ENCODE measurements at places on chromosomes 2 and 18.

GRCh38 chr2:71800106-71800809 is 346.9 kb downstream of the DYSF start:
- no peak for DNase-seq

DNA sequence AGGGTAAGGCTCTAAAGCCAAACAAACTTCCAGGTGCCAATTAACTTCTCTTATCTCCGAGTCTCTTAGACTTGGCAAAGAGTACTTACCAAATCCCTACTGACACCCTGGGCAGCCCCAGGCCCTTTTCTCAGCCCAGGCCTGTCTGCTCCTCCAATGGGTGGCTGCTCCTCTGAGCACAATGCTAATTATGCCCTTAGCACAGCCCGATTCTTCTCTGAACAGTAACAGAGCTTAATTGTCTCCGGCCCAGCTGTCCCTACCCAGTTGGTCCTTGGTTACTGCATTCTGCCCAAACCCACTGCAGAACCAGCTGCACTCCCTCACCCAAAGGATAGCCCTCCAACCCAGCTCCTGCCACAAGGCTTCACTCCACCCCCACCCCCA is 110.3 kb downstream of the SMAD7 start:
- DNase-seq: no peak

DNA sequence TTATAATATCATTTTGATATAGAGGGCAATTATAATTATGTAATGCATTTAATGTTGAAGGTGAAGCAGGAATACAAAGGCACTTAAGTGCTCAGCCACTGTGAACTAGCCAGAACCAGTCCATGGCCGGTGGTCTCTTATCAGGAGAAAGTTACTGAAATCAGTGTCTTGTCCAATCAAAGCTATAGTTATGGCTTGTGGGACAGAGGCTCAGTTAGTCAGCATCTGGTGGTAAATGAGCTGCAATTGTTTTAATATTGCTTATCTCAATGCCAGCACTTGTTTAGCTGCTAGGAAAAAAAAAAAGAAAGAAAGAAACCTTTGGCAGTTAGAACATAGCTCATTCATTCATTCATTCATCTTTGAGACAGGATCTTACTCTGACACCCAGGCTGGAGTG is 3.8 kb upstream of the ALS2 start:
- DNase-seq: no peak

DNA sequence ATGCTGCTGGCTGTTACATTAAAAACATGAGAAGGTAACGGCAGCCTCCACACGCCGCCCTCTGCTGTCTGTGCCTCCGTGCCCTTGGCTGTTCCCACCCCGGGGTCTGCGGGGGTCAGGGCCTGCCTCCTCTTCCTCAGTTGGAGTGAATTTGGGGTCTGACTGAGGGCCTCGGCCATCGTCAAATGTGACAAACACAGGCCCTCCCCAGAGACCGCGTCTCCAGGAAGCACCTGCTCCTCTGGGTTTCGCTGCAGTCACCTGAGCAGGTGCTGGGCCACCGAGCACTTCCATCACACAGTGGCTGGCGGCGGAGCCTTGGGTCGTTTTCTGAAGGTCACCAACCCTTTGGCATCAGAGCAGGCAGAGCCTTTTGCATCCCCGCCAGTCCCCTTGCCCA is 70.9 kb downstream of the NFATC1 start:
- DNase-seq: no peak

- DNase-seq: no peak
Measured at GRCh38 chr18:38322206-38322605, 756.6 kb upstream of the CELF4 start.

DNA sequence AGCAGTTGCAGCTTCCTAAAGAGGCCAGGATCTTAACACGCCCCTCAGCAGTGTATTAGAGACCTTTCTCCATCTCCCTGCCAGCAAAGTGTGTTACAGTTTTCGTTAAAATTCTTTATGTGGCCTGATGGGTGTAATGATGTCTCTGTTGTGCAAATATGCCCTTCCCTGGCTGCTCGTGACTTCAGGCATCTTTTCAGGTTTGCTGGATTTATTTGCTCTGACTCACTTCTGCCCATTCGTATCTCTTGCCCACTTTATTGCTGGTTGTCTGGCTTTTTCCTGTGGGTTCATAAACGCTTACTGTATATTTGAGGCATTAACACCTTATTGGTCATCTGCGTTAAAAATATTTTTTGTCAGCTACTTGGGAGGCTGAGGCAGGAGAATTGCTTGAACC is 134.5 kb downstream of the ASB1 start:
- no peak for DNase-seq

DNA sequence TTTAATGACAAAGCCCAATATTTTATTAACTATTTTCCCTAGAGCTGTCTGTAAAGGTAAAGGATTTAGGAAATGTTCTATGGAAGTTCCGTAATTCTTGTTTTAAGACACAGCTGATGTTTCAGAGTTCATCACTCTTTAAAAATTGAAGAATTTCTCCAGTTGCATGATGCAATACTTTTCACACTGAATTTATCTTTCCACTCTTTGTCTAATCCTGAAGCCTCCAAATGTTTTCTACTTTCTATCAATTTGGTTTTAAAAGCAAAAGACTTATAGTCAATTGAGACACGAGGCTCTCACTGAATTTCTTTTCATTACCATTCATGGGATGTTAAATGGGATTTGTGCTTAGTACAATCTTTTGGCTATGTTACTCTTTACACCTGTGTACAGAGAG is 223.2 kb downstream of the TDRD15 start:
- DNase-seq: no peak

GRCh38 chr2:46184794-46185583 is 112.2 kb upstream of the EPAS1 start:
- DNase-seq: no peak

- DNase-seq: no peak
Measured at GRCh38 chr2:88813612-88814011, 122.1 kb downstream of the RPIA start.

DNA sequence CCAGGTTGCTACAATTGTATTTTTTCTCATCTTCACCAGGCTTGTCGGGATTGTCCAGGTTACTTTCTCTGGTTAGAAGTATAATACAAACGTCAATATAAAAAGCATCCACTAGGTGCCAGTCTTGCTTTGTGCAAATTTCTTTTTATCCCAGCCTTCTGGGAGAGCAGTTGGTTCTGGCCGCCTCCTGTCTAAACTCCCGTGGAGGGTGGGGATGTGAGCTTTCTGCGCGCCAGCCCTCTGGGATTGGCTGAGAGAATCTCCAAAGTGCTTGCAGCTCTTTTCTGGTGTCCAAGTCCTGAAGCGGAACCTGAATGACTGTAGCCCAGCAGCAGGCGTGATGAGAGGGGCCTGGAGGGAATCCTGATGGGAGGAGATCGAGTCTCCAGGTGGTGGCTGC is 22.4 kb upstream of the TOGARAM2 start:
- peak; percentile 61 for DNase-seq

DNA sequence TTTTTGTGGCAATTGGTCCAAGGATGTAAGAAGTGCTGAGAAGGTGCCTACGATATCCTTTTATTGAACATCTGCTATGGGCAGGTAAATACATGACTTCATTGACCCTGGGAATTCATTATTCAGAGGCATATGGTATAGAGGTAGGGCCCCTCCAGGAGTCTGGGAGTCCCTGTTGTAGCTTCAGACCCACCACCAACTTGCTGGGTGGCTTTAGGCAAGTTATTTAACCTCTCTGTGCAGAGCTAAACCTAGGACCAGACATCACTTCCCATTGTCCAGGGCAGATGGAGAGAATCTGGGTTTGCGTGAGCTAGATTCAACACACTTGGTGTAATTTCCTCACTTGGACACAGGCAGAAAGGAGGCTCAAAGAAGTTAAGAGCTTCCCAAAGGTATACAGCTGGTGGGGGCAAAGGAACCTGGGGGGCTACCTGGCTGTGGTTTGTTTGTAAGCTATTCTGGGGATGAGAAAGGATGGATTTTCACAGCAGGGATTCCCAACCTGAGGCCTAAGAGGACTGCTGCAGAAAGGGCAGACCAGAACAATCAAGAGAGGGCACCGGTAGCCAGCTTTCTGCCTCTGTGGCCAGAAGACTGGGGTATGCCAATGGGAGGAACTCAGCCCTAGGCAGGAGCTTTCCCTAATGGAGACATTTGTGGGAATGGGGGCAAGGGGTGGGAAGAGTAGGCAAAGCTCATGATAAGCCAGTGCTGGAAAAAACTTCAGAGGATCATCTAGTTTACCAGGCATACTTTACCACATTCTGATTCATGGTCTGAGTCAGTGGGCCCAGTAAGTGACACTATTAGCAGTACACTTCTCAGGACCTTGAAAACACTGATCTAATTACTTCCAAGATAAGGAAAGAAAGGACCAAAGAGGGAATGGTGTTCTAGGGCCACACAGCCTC is 102.7 kb upstream of the SMAD2 start:
- DNase-seq: no peak

DNA sequence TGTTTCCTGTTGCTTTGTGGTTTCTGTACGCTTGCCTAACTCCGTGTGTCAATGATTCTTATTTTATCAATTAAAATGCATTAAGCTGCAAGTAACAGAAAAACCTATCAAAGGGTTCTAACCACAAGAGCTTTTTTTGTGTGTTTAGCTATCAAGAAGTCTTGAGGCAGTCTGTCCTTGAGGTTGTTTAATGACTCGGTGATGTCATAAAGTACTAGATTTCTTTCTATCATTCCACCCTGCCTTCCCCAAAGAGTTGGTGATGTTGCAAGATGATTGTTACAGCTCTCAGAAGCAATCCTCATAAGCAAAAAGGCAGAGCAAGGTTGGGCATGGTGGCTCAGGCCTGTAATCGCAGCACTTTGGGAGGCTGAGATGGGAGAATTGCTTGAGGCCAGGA is 51.9 kb upstream of the SPTBN1 start:
- no peak for DNase-seq

DNA sequence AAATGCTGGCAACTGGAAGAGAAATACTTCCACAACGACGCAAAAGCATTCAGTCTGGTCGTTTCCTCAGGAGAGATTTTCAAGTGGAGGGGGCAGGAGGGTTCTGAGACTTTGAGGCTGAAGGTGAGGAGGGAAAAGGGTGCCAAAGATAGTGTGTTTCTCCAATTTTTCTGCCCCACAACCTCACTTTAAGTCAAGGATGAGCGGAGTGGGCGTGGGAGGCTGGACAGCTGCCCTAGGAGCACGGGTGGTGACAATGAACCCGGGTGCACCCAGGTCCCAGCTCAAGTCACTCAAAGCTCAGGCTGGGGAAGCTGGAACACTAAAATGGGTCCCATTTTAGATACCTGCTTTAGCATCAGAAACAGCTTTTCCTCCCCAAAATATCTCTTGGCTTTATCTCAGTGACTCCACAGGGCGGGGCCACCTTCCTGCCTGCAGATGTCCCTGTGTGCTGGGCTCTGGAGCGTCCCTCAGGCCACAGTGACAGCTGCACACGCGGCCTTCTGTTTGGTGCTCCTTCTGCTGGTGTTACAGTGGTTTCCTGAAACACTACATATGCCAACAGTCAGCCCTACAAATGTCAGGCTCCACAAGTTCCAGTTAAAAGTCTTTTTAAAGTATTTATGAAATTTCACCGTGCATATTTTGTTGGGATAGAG is 1.4 kb upstream of the MBP start:
- no peak for DNase-seq

DNA sequence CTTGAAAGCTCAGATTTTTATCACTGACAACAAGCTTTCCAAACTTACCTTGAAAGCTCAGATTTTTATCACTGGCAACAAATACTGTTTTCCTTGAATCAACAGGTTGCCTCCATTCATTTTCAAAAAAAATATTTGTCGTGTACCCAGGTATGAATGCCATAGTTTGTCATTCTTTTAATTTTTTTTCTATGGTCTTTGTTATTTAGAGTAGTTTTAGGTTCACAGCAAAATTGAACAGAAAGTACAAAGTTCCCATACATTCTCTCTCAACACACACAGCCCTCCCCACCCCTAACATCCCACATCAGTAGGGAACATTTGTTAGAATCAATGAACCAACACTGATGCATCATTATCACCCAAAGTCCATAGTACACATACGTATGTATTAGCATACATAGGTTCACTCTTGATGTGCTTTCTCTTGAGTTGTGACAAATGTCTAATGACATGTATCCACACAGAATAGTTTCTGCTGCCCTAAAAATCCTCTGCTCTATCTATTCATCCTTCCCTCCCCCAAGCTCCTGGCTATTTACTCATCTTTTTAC is 25.9 kb downstream of the WDR33 start:
- no peak for DNase-seq

DNA sequence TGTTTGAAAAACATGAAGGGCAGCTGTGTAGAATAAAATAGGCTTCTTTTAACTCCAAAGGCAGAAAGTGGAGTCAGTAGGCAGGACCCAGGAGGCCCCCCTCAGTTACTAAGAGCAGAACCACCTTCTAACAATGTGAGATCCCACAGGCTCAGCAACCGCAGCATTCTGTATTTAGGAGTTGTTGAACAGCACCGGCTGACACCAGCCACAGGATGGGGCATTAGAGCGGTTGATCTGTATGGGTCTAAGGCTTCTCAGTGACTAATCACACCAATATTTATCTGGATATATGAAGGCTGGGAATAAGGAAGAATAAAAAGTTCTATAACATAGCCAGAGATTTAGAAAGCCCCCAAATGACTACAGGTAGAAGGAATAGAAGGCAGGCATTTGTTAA is 51.7 kb downstream of the MYO5B start:
- DNase-seq: no peak

- DNase-seq: no peak
Measured at GRCh38 chr2:239311132-239312040, 89.4 kb downstream of the HDAC4 start.

- DNase-seq: no peak
Measured at GRCh38 chr18:26717123-26717719, 148.3 kb downstream of the AQP4 start.

DNA sequence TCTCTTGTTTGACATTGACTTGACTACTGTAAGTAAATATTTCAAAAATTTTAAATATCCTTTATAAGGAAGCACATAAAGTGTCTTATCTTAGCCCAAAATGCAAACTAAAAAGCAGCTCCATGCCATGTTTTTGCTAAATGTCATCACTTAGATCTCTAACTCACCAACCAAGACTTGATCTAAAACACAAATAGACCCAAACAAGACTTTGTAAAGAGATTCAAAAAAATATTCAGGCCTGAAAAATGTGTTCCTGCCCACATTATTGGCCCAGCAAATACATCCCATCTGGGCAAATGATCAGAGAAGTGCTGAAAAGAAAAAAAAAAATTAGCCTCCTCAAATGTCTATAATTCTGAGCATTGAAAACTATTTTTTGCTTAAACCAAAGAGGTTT is 187.6 kb downstream of the MREG start:
- no peak for DNase-seq

GRCh38 chr2:238897911-238898311 is 50.0 kb downstream of the TWIST2 start:
- DNase-seq: no peak

DNA sequence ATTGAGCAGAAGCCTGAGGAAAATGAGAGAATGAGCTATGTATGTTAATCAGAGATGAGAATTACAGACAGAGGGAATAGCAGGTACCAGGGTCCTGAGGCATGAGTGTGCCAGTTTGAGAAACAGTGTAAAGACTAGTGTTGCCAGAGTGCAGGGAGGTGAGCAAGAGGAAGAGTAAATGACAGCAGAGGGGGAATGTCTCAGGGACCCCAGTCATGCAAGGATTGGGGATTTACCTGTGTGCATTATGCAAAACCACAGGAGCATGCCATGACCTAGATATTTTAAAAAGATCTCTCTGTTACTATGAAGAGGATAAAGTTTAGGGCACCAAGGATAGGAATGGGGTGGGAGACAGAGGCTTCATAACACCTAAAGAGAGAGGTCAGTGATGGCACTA is 72.1 kb downstream of the TTC32 start:
- DNase-seq: no peak

- no peak for DNase-seq
Measured at GRCh38 chr2:228072669-228073068, 108.8 kb downstream of the SPHKAP start.
